Natural killer cell (primary cell): ENCODE measurements at places on chromosomes 2 and 18. TPM values are rescaled to one million over a fixed set of nuclear protein-coding genes. Genes with fewer than 3 reads are reported as not detected.

C2orf72 gene
- not detected for total RNA-seq

TEKT4 gene
- total RNA-seq: not detected

LAMA3 gene
- not detected for total RNA-seq

NETO1 gene
- total RNA-seq: not detected

ANXA4 gene
- total RNA-seq: 63.6 TPM

CD8A gene
- 85.3 TPM for total RNA-seq

C2orf81 gene
- 1.7 TPM for total RNA-seq

AKAIN1 gene
- not detected for total RNA-seq

PCARE gene
- not detected for total RNA-seq

LHCGR gene
- total RNA-seq: not detected

DNA sequence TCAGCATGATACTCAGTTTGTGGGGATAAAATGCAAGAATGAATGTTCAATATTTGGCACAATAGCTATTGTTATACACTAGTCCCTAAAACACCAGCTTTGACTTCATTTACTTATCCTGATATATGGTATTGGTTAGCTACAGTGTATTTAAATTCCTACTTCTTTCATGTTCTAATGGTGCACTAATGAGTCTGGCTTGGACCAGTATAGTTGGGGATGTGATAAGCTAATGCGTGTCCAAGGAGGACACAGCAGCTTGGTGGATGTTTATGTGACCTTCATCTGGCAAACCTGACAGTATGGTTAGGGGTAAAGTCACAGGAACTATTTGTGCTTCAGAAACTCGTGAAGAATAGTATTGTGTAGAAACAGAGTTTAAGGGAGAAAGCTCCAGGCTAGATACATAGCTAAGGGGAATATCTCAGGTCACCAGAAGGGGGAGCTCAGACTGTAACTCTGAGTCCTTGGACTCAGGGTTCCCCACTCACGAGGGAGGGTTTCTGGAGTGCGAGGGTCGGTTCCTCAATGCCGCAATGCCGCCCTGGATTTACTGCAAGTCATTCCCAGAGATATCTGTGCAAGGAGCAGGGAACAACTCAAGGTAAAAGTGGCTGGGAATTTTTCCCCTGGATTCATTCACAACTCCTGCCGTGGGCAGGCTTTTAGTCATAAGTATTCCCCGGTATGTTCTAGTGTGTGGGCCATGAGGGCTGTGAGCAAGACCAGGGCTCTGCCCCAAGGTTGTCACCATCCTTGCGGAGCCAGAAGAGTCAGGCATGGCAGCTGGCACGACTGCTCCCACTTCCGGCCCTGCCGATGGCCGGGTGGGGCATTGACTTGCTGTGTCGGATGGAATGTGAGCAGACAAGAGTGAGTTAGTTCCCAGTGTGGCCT, 14.5 kb downstream of the IL1R2 start:
- no peak for DNase-seq

DNA sequence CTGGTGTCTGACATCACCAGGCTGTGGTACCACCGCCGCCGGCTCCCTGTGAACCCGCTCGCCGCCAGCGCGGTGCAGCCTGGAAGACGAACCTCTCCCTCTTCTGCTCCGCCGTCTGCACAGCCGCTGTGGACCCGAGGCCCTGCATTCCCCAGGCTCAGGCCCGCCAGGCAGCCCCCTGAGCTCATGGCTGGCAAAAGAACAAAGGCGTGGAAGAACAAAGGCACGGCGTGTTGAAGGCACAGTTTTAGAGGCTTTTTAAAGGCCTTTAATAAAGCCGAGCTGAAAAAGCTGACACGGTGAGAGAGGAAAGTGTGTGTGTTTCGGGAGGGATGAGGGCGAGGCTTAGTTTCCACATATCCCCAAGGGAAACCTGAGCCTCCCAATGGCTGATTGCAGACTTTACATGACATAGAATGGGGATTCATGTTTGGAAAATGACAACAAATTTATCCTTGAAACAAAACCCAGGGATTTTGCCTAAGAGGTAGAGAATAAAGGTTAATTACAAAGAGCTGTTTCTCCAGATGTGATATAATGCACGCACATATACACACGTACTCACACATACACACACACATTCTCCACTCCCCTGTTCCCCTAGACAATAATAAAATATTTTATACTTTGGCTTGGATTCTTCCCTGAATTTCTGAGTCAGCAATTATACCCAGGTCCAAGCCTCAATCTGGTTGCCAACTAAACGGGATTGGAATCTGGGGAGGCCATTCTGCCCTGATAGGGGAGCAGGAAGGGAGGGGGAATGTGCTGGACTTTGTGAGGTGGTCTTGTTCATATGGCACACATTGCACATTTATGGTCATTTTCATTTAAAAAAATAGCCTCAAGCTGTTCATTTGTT, 39.7 kb downstream of the RFX8 start:
- no peak for DNase-seq

DNA sequence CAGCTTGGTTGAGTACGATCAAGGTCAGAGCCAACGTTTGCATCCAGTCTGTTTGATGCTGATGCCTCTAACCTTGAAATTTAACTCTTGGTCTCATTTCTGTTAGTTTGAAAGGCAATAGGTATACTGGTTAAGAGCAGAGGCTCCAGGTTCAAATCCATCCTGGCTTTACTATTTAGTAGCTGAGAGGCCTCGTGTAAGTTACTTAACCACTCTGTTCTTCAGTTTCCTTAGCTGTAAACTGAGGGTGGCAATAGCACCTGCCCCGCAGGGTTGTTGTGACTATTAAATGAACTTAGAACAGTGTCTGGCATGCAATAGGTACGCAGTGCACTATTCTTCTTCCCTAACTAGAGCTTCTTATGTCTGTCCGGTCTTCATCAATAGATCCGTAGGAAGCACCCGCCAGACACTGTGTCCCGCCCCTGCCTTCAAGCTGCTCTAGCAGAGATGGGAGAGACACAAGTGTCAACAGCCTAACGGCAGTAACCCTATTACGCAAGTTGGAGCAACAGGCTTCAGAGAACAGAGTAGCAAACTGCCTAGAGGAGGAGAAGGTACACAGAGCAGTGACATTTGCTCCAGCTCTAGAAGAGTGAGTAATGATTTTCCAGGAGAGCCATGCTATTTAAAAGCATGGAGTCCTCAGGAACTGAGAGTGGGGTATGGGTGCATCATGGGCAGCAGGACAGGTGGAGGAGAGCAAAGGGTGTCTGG, 62.7 kb upstream of the ST3GAL5 start:
- no peak for DNase-seq

- no peak for DNase-seq
These were observed 93.5 kb downstream of the DDX1 start for GRCh38 chr2:15685143-15685542.

GRCh38 chr2:221649051-221649775, 77.1 kb upstream of the EPHA4 start:
- no peak for DNase-seq

DNA sequence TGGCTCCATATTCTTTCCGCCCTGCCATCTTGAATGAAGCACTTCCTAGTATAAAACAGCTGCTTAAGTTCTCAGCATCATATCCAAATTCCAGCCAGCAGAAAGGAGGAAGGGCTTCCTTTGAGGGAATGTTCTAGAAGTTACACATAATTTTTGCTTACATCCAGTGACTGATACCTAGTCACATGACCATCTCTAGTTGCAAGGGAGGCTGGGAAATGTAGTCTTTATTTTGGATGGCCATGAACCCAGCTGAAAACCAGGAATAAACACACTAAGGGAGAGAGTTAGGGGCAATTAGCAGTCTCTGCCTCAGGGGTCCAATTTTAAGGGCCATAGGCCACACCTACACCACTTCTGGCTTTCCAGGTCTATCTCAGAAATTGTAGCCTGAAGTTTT, 57.8 kb upstream of the LMAN1 start:
- DNase-seq: no peak

DNA sequence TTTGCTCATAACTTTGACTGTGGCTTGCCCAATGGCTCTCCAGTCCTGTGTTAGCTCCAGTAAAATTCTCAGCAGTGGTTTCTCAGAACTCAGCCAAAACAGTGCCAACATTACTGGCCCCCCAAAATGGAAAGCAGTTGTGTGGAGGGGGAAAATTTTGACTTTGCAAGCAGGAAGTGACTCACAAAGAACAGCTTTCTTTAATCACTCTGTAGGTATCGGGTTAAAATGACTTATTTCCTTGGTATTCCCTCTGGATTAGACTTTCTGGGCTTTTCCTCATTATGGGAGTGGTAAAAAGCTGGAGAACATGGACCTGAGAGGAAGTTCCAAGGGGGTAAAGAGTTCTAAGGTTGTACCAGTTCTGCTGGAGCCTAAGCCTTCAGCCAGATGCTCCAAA, 175.7 kb upstream of the RND3 start:
- DNase-seq: no peak

- no peak for DNase-seq
These were observed 71.4 kb upstream of the NOSTRIN start for GRCh38 chr2:168731002-168731401.

DNA sequence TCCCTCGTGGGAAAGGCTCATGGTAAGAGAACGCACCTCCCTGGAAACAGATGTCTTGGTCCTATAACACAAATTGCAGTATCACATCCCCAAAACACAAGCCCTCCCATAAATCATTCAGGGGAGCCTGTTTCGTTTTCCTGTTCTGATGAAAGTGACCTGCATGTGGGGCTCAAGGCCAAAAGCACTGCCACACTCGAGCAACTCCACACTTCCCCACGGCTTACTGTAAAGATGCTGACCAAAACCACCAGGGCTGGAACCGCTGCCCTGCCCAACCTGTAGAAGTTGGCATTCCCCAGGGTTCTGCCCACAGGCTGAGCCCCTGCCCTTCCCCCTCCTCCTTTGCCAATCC, 139.7 kb downstream of the BCL11A start:
- DNase-seq: no peak

GRCh38 chr18:78770139-78770822, 209.3 kb upstream of the SALL3 start:
- no peak for DNase-seq

- no peak for DNase-seq
These were observed 621.1 kb downstream of the STK39 start for GRCh38 chr2:167626301-167626700.

- no peak for DNase-seq
These were observed 101.5 kb downstream of the DSC3 start for GRCh38 chr18:30940952-30941539.

GRCh38 chr2:19790291-19790690, 111.5 kb downstream of the TTC32 start:
- DNase-seq: no peak

GRCh38 chr2:20557635-20558034, 93.3 kb downstream of the HS1BP3 start:
- no peak for DNase-seq

DNA sequence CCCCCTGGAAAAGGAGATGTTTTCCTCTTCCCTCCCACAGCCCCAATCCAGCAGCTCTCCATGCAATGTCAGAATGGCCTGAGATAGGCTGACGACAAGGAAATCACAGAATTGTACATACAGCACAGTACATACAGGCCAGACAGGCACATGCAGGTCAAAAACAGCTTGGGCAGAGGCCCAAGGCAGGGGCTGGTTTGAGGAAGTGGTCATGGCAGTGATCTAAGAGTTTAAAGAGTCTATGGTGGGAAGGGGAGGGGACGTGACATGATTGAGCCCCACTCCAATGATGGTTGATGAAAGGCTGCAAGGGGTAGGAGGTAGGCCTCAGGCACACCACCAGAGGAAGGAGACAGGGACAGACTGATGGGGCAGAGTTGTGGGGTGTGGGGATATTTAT, 4.3 kb downstream of the DCTN1 start:
- no peak for DNase-seq

DNA sequence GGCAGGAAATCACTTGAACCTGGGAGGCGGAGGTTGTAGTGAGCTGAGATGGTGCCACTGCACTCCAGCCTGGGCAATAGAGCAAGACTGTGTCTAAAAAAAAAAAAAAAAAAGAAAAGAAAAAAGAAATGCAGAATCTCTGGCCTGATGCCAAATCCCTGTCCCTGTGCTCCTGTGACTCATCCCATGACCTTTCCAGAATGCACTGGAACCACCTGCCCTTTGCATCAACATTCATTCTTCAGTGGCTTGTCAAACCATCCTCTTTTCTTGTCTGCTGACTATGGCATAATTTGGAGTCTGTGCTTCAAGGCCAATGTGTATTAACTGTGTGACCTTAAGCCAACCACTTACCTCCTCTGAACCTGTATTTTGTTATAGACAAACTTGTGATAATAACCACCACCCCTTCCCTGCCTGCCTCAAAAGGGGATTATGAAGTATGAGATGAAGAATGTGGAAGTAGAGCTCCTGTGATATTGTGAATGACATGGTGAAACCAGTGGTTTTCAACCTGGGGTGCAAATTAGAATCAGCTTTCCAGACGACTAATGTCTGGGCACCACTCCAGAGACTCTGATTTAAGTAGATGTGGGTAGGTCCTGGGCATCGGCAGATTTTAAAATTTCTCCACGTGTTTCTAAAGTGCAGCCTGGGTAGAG, 189.3 kb downstream of the CLIP4 start:
- no peak for DNase-seq

GRCh38 chr2:224444021-224444420, 42.1 kb upstream of the FAM124B start:
- no peak for DNase-seq

DNA sequence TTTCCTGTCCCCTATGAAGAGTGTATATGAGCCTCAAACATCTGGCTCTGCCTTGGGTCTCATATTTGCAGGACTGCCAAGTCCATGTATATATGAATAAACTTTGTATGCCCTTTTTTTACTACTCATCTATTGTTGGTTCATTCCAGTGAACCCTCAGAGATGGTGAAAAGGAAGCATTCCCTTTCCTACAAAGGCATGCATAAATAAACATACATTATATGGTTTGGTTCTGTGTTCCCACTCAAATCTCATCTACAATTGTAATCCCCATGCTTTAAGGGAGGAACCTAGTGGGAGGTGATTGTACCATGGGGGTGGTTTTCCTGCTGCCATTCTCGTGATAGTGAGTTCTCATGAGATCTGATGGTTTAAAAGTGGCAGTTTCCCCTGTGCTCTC, 534.2 kb downstream of the SPAG16 start:
- DNase-seq: no peak

GRCh38 chr2:128442891-128443302, 124.2 kb upstream of the HS6ST1 start:
- peak; percentile 8 for DNase-seq

GRCh38 chr18:64270608-64271007, 121.7 kb upstream of the LINC00305 start:
- no peak for DNase-seq

- no peak for DNase-seq
These were observed 128.3 kb downstream of the CYRIA start for GRCh38 chr2:16537347-16537746.

GRCh38 chr2:47501374-47502200, 98.6 kb downstream of the MSH2 start:
- DNase-seq: no peak

DNA sequence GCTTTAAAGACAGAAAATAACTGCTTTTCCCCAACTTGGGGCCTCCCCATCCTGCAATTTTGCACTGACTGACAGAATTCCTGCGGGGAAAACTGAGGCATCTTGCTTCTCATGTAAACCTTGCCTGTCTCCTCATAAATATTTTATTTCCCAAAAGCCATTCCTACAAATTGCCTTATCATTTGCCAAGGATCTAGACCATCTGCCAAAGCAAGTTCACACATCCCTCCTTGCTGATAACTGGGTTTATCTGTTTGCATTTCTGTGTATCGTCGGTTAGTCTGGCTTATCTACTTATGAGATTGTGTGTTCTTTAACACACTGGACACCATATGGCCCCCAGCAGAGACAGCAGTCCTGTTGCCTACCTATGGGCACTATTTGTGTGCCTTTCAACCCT, 3.0 kb upstream of the CNGA3 start:
- DNase-seq: no peak
